Subcutaneous adipose tissue (tissue), 4 donors: ENCODE measurements at places on chromosomes 12 and 14. TPM values are rescaled to one million over a fixed set of nuclear protein-coding genes. Genes with fewer than 3 reads are reported as not detected.

Gene CAPS2
- total RNA-seq: 22.2 TPM

Gene C12orf60
- total RNA-seq: 1.3 TPM

Gene SMIM41
- not detected for total RNA-seq

Gene GPRC5D
- 1.8 TPM for total RNA-seq

Gene FAM234B
- total RNA-seq: 5.2 TPM

Gene BATF
- total RNA-seq: 7.3 TPM

Gene GALNT9
- not detected for total RNA-seq

Gene CLEC9A
- not detected for total RNA-seq

Gene RNF212B
- total RNA-seq: not detected

Gene CBLN3
- total RNA-seq: 6.4 TPM

Gene PRIMA1
- 0.94 TPM for total RNA-seq

Gene SSPN
- total RNA-seq: 27.3 TPM

Gene TOMM20L
- total RNA-seq: 2.6 TPM

Gene OR4E2
- total RNA-seq: not detected

Gene KRT6C
- total RNA-seq: not detected

Gene KLRC1
- 0.51 TPM for total RNA-seq

Gene PTGR2
- total RNA-seq: 9.5 TPM

Gene TMEM52B
- not detected for total RNA-seq

Gene KRT2
- total RNA-seq: not detected

Gene TMEM121
- total RNA-seq: 1.5 TPM

Gene SLC38A4
- total RNA-seq: not detected

Gene KRT77
- not detected for total RNA-seq

Gene IL22
- total RNA-seq: not detected
